ENCODE measurements at places on chromosomes 4 and X.
A peak's percentile ranks its signal among the peaks of the same experiment; 100 is the strongest.

- peak; percentile 74 for DNase-seq
These were observed 7.6 kb upstream of the SYTL5 start for GRCh38 chrX:37998586-37999262.

DNA sequence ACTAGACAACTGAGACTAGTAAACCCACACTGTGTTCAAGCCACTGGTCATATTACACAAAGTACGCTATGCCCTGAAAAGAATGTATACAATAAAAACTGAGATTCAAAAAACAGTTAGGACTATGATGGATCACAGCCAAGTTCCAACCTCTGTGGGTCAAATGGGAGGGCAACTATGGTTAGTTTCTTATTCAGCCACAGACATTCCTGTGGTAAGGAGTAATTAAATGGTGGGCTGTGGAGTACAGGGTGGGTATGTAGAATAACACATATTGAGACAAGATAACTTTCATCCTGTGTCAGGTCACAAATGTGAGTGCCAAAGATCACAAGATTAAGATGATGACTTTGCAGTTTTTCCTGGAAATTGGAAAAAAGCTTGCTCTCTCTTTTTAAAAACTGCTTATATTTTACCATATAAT is 167.2 kb downstream of the NPNT start:
- DNase-seq: peak; percentile 73

DNA sequence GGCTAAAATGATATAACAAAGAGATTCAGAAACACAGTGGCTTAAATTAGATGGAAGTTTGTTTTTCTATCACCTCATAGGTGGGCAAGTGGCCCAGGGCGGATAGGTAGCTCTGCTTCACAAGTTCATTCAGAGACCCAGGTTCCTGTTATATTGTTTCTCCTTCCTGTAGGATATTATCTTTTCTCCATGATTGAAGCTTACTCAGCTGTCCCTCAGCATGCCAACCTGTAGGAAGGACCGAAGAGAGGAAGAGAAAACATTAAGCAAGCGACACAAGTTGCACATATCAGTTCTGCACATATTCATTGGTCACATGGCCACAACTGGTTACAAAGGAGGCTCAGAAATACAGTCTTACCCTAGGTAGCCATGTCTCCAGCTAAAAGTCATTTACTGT is 6.9 kb downstream of the KLHL5 start:
- no peak for DNase-seq

DNA sequence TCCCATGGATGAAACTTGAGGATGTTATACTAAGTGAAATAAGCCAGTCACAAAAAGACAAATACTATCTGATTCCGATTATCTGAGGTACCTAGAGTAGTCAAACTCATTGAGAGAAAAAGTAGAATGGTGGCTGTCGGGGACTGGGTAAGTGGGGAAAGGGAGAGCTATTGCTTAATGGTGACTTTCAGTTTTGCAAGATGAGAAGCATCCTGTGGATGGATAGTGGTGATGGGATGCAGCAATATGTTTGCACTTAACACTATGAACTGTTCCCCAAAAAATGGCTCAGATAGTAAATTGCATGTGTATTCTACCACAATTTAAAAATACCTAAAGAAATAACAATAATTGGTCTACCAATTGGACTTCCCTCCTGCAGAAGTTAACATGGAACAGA is 181.5 kb downstream of the SHROOM3 start:
- DNase-seq: no peak

DNA sequence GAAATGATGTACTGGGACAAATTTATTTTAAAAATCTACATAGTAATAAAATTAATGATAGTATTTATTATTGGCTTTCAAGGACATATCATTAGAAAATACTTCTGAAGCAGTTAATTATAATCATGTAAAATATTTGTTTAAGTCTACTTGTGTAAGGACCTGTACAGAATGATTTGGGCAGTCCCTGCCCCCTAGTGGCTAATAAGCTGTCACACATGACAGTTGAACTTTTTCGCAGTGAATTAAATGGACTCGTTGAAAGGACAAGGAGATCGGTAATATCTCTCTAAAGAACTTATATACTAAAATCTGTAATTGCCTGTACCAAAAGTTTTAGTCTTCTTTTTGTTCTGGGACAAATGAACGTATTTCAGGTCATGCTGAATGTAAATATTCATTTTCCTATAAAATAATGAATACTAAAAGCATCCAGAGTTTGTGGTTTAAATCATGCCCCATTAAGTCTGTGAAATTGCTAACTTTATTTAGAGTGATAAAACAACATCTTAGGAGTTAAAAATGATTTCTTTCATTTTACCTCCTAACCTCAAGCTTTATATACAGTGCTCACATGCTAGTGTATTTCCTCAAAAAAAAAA is 13.6 kb downstream of the EXOC1 start:
- peak; percentile 66 for DNase-seq

DNA sequence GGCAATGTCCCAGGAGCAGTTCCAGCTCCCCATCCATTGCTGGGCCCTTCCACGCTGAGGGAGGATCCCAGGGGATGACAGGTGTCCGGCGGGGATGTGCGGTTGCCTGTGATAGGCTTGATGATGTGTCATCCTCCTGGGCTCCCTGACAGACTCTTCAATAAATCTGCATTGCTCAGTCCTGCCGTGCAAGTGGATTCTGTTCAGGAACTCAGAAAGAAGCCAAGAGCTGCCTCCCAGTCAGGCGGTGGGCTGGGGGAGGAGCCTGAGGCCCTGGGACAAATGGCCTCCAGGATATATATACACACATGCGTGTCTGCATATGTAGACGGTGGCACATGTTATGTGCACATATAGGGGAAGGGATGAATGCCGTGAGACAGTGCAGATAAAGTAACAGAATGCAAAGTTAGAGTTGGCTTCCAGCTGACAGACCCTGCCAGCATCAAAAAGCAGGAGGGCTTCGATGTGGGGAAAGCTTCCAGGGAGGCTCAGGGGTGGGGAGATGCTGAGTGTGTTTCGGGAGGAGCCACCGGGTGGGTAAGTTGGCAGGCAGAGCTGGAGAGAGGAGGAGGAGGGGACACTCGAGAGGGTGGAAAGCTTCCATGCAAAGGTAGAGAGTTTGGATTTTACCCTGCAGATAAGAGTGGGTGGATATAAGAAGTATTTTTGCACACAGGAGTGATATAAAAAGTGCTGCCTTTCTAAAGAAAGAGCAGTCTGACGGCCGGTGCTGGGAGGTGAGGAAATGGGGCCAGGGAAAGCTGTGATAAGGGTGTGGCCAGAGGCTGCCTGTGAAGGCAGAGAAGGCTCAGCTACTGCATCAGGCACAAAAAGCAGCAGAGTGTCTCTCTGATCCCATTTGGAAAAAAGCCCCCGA is 28.5 kb upstream of the CRMP1 start:
- no peak for DNase-seq

- DNase-seq: no peak
These were observed 165.1 kb downstream of the GPAT3 start for GRCh38 chr4:83701041-83701440.

DNA sequence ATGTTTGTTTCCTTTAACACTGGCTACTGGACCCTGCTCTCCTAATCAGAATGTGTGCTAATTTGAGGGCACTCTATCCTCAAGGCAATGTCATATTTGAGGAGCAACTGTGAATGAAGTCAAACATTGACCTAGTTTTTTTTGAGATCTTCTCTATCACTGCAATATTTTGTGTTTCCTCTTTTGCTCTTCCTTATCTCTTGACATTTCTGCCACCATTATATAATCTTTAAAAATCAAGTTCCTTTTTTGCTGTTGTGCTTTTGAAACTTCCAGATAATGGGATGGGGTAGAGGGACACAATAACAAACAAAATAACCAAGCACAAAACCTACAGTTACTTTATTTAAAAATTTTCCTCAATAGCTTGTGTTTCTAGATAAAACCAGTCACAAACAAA is 7.4 kb upstream of the WDFY3 start:
- DNase-seq: no peak

DNA sequence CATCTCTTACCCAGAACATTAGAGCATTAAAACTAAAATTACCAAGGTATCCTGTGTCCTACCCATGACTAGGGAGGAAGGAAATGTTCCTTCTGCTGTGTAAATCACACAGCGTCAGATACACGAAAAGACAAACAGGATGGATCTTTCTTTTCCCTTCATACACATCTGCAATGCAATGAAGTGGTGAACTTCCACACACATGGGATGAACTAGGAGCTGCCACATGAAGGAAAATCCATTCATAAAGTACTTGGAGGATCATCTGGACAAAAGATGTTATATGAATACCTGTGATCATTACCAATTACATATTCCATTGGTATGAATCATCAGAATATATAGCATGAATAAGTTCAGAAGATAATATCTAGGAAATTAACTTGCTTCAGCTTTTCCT is 46.2 kb downstream of the LDB2 start:
- no peak for DNase-seq

- DNase-seq: no peak
These were observed 30.3 kb downstream of the LRPAP1 start for GRCh38 chr4:3501825-3502425.

DNA sequence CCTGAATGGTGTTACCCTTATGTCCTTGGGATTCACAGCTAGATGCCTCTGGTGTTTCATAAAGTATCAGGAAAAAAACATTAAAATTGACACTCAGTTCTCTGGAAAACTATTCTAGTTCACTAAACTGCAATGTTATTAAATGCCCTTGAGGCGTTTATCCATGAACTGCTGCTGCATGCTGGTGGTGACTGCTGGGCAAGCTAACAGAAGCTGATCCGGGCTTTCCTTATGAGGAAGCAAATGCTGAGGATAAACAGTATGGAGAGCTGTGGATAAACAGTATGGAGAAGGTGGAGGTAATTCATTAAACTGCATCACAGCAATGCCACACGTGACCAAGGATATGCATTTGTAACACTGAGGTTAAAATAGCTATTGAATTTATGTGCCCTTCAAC is 227.0 kb downstream of the NR3C2 start:
- DNase-seq: no peak

GRCh38 chrX:138648568-138648967 is 62.9 kb downstream of the FGF13 start:
- DNase-seq: no peak

- no peak for DNase-seq
These were observed 71.0 kb downstream of the MGST2 start for GRCh38 chr4:139736661-139737060.

GRCh38 chrX:19824603-19825002 is 62.8 kb downstream of the SH3KBP1 start:
- DNase-seq: peak; percentile 50

GRCh38 chr4:140188975-140189374 is 35.0 kb upstream of the MAML3 start:
- peak; percentile 10 for DNase-seq

- no peak for DNase-seq
These were observed 94.6 kb downstream of the AKAP4 start for GRCh38 chrX:50106051-50106675.

- no peak for DNase-seq
These were observed 50.0 kb upstream of the CLCN4 start for GRCh38 chrX:10106806-10107205.

DNA sequence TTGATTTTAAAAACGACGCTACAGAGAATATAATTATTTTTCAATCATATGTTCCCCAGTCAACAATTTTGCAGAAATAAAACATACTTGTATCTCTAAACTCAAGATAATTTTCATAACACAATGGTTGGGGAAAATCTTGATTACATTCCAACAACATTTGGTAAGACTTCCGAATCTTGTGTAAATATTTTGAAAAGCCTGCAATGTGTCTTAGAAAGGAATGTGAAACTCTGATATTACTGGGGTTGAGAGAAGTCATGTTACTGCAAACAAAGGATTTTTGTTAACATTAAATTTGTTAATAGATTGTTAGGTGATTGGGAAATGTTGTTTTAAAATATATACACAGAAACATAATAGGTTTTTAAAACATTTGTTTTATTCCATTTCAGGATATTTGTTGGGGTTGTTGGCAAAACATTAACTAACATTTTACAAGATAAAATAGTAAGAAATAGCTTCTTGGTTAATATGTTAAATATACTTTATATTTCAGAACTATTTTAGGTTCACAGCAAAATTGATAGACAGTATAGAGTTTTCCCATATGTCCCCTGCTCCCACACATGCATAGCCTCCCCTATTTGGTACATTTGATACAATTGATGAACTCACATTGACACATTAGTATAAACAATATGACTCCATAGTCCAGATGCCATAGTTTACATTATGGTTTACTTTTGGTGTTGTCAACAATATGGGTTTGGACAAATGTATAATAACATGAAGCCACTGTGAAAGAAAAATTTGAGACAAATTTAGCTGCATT is 218.6 kb upstream of the FAM47A start:
- peak; percentile 24 for DNase-seq

DNA sequence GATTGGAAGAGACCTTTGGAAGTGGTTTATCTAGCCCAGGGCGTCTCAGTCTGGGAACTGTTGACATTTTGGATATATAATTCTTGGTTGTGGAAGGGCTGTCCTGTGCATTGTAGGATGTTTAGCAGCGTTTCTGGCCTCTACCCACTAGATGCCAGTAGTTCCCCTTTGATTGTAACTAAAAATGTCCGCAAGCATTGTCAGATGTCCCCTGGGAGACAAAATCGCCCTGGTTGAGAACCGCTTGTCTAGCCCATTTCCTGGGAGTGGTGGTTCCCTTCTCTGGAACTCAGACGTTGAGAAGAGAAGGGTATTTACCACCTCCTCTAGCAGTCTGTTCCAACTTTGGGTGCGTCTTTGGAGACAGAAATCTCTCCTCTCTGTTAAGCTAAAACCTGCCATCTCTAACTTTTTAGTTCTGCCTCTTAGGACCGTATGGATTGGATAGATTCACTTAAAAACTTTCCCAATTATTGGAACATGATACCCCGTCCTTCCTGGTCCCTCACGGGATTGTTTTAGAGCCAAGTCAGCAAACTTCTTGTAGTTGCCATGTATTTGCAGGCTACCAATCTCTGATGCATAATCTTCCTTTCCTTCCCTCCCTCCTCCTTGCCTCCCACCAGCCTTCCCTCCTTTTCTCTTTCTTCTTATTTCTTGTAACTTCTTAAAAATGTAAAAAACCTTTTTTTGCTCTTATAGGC is 13.9 kb downstream of the TMEM165 start:
- peak; percentile 91 for DNase-seq

GRCh38 chr4:152828122-152828521 is 48.4 kb downstream of the ARFIP1 start:
- DNase-seq: peak; percentile 11

DNA sequence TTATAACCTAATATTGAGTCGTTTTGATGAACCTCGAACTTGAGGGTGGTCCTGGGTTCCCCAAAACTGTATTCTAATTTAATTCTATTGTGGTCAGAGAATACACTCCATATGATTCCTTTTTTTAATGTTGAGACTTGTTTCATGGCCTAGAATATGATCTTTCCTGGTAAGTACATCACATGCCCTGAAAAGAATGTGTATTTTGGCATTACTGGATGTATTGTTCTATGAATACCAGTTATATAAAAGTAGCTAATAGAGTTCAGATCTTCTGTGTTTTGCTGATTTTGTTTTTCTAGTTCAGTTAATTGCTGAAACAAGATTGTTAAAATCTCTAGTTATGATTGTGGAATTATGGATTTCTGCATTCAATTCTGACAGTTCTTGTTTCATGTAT is 18.8 kb downstream of the PRRG1 start:
- DNase-seq: no peak

DNA sequence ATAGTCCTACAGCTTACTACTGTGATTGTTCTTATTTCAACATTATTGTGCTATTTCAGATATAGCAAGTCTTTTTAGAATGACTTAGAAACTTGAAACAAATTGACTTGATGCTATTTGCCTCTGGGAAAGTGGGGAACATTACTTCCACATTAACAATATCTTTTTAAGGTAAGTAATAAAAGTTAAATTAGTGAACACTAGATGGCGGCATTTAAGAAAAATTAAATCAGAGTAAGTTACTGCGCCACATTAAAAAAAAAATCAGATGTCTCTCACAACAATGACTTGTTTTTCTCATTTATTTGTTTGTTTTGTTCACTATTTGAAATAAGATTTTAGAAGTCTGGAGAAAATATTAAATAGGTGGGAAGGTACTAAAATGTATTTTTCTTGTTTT is 1026.9 kb upstream of the SLIT2 start:
- DNase-seq: peak; percentile 16

All from fibroblast of skin of back (primary cell).